ENCODE measurements at places on chromosomes 16 and 17. TPM values are rescaled to one million over a fixed set of nuclear protein-coding genes. Genes with fewer than 3 reads are reported as not detected.

GRCh38 chr17:75795820-75796607 lies 11.4 kb downstream of the UNK start:
- H3K4me1 ChIP-seq, result no peaks in the 10 kb centered on the region
- no peak for DNase-seq
- no peaks in the 10 kb centered on the region for H3K27me3 ChIP-seq
- peaks cover 17% of the 10 kb centered on the region for H3K36me3 ChIP-seq

- no peaks in the 10 kb centered on the region for H3K36me3 ChIP-seq
- H3K27me3 ChIP-seq, result no peaks in the 10 kb centered on the region
- H3K4me3 ChIP-seq, result no peak overlapping the region
These were observed 35.1 kb upstream of the CREBBP start for GRCh38 chr16:3915426-3916260.

GRCh38 chr16:88769617-88770460 lies 15.2 kb downstream of the PIEZO1 start:
- H3K4me1 ChIP-seq, result peaks cover 53% of the 10 kb centered on the region
- no peak overlapping the region for H3K4me3 ChIP-seq

The MYH8 gene
- not detected for total RNA-seq

- no peak overlapping the region for H3K27ac ChIP-seq
- no peaks in the 10 kb centered on the region for H3K4me1 ChIP-seq
- H3K36me3 ChIP-seq, result peaks cover 10% of the 10 kb centered on the region
- no peaks in the 10 kb centered on the region for H3K27me3 ChIP-seq
- no peak for DNase-seq
- H3K4me3 ChIP-seq, result no peak overlapping the region
These were observed 113.5 kb downstream of the MAP2K6 start for GRCh38 chr17:69528035-69528434.

- H3K27ac ChIP-seq, result no peak overlapping the region
- no peaks in the 10 kb centered on the region for H3K27me3 ChIP-seq
- DNase-seq, result no peak
- peaks cover 29% of the 10 kb centered on the region for H3K36me3 ChIP-seq
- no peaks in the 10 kb centered on the region for H3K4me1 ChIP-seq
These were observed 72.5 kb upstream of the PLCG2 start for GRCh38 chr16:81706327-81707295.

DNA sequence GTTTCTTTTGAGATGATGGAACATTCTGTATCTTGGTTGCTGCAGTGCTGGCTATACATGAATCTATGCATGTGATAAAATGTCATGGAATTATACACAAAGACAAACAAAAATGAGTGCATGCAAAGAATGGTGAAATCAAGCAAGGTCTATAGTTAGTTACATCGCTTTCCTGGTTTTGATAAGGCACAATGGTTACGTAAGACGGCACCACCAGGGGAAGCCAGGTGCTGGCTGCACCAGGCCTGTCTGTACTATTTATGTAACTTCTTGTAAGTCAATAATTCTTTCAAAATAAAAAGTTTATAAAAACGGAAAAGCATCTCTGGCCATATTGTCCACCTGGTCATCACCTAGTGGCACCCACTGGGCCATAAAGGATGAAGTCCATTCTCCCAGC lies 46.5 kb downstream of the ARHGAP27 start:
- peaks cover 6% of the 10 kb centered on the region for H3K4me1 ChIP-seq
- DNase-seq, result no peak
- H3K36me3 ChIP-seq, result no peaks in the 10 kb centered on the region
- no peaks in the 10 kb centered on the region for H3K27me3 ChIP-seq
- H3K4me3 ChIP-seq, result no peak overlapping the region
- no peak overlapping the region for H3K27ac ChIP-seq

The CDYL2 gene
- 42.0 TPM for total RNA-seq

GRCh38 chr17:77387891-77388290 lies 247.1 kb downstream of the SEC14L1 start:
- H3K36me3 ChIP-seq, result no peaks in the 10 kb centered on the region
- no peak overlapping the region for H3K4me3 ChIP-seq
- no peaks in the 10 kb centered on the region for H3K27me3 ChIP-seq
- H3K27ac ChIP-seq, result no peak overlapping the region
- peaks cover 93% of the 10 kb centered on the region for H3K4me1 ChIP-seq
- no peak for DNase-seq

DNA sequence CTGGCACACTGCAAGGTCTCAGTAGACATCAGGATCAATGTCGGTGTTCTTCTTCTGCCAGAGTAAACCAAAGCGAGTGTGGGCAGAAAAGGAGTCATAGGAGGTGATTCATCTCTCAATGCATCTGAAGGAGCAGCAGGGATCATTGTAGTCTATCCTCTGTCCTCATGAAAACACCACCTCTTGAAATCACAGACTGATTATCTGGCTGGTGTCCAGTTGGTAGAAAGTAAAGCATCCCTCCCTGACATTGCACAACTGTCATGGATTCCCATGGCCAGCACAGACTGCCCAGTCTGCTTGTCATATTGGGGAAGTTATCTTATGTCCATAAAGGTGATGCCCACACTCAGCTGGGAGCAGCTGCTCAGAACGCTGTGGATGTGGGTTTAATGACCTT lies 74.1 kb downstream of the ABCC12 start:
- DNase-seq, result no peak
- H3K36me3 ChIP-seq, result no peaks in the 10 kb centered on the region
- no peak overlapping the region for H3K4me3 ChIP-seq
- H3K4me1 ChIP-seq, result no peaks in the 10 kb centered on the region

The HS3ST3A1 gene
- not detected for total RNA-seq

DNA sequence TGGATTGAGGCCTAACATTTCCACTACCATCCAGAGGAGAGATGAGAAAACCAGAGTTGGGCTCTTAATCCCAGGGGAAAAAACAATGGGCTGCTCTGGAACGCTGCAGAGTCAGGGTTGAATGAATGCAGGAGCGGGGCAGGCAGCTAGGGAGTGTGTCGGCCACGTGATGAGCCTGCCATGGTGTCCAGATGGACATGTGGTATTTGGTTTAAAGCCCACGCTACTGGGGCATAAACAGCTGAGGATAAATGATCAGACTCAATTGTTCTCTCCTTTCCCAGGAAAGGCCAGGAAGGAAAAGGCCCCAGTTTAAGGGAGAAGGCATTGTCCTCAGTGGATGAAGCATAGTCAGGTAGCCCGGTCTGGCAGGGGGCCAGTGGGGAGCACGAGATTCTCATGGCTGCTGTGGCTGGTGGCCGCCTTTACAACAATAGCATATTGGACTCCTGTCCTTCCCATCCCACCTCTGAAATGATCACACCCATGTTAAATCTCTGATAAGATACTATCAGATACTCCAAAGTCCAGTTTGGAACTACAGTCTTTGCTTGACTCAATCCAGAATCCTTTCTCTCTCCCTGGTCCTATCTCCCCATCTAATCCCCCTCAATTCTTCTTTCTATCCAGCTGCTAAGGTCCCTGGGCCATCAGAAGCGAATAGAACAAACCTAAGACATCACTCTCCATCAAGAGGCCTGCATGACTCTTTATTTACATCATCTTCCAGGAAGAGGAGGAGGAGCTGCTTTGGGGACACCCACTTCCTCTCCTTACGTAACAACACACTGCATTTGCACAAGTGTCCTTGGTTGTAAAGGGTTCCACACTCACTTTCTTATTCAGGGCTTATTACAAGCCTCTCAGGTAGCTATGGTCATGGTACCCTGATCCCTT lies 20.4 kb downstream of the CA4 start:
- H3K4me1 ChIP-seq, result peaks cover 10% of the 10 kb centered on the region
- H3K27me3 ChIP-seq, result no peaks in the 10 kb centered on the region
- no peaks in the 10 kb centered on the region for H3K36me3 ChIP-seq
- DNase-seq, result no peak

DNA sequence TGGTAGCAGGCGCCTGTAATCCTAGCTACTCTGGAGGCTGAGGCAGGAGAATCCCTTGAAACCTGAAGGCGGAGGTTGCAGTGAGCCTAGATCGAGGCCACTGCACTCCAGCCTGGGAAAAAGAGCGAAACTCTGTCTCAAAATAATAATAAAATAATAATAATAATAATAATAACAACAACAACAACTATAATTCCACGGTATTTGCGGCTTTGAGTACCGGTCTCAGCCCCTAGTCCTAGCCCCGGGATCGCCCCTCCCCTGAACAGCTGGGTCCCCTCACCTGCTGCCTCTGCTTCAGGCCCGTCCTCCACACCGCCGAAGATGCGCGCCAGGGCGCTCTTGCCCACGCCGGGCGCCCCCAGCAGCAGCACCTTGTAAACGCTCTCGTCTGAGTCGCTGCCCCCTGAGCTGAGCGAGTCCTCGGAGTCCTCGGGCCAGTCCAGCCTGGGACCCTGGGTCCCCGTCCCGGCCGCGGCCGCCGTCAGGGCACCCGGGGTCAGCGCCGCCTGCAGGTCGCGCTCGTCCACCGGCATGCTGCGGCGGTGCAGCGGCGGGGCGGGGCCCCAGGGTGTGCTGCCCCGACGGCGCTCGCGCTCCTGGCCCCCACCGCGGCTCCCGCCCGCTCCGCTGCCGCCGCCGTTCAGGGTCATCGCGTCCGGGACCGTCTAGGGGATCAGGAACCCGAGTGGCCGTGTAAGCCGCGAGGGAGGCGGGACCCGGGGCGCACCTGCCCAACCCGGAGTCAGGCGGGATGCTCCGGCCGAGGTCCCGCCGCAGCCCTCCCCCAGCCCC lies 611 bp downstream of the RRAD start:
- H3K27ac ChIP-seq, result no peak overlapping the region
- no peaks in the 10 kb centered on the region for H3K4me1 ChIP-seq
- DNase-seq, result peak; percentile 18
- H3K36me3 ChIP-seq, result no peaks in the 10 kb centered on the region
- H3K27me3 ChIP-seq, result peaks cover 13% of the 10 kb centered on the region

- no peaks in the 10 kb centered on the region for H3K36me3 ChIP-seq
- H3K4me1 ChIP-seq, result peaks cover 23% of the 10 kb centered on the region
- H3K4me3 ChIP-seq, result no peak overlapping the region
- no peak for DNase-seq
- no peaks in the 10 kb centered on the region for H3K27me3 ChIP-seq
These were observed 230.6 kb downstream of the MSI2 start for GRCh38 chr17:57486882-57487301.

- DNase-seq, result no peak
- H3K36me3 ChIP-seq, result no peaks in the 10 kb centered on the region
- no peaks in the 10 kb centered on the region for H3K27me3 ChIP-seq
- H3K4me3 ChIP-seq, result no peak overlapping the region
- no peaks in the 10 kb centered on the region for H3K4me1 ChIP-seq
These were observed 23.0 kb upstream of the CAPNS2 start for GRCh38 chr16:55543472-55543871.

DNA sequence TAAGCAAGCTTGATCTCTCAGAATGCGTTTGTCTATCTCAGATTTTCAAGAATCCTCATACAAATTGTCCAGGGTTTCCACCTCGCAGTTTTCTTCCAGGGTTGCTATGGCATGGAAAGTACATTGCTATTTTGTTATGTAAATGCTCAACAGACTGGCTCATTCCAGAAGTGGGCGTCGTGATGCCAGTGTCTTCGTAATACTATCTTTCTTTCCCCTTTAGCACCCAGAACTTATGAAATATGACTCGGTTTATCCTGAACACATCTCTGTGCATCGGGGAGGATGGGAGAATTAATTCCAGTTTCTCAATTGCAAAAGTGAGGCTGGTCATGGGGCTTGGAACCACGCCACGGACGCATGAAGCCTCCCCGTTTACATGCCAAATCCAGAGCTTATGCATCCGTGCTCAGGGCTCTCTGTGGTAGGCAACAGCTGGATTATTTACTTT lies 405.0 kb downstream of the WWOX start:
- H3K27me3 ChIP-seq, result no peaks in the 10 kb centered on the region
- DNase-seq, result no peak
- no peak overlapping the region for H3K4me3 ChIP-seq
- no peak overlapping the region for H3K27ac ChIP-seq
- H3K4me1 ChIP-seq, result no peaks in the 10 kb centered on the region
- H3K36me3 ChIP-seq, result no peaks in the 10 kb centered on the region

GRCh38 chr16:50154420-50154950 lies 1.4 kb downstream of the TENT4B start:
- no peak for DNase-seq
- no peaks in the 10 kb centered on the region for H3K36me3 ChIP-seq
- H3K27me3 ChIP-seq, result no peaks in the 10 kb centered on the region
- H3K27ac ChIP-seq, result peak overlapping the region; percentile 57

The OXLD1 gene
- total RNA-seq, result 55.7 TPM

The HOXB6 gene
- 0.37 TPM for total RNA-seq

DNA sequence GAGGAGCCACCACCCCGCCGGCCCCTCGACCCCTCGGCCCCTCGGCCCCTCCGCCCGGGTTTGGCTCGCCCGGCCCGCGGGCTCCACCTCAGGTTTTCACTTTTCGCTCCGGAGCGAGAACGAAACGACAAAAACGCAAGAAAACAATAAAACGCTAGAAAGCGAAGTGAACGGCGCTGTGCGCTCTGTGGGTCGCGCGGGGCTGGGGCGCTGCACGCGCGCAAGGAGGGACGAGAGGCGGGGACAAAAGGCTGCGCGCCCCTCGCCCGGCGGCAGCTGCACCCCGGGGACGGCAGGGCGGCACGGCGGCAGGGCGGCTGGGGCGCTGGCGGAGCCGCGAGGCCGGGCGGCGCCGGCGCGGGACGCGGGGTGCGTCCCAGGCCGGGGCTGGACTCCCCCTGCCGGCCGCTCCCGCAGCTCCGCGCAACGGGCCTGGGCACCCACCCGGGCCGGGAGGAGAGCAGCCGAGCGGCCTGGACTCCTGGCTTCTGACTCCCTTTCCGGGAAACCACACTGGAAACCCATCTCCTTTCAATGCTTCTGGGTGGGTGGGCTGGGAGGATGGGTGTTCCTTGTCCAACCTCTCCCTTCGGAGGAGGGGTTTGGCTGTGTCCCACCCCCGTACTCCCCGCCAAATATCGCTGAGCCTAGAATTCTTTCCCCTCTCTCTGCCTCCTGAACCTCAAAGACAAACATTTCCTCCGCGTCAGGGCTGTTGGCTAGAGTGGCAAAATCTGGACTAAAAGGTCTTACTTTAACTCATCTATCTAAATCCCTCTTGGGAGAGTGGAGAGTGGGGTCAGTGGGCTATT lies 9.9 kb downstream of the TBX2 start:
- no peaks in the 10 kb centered on the region for H3K36me3 ChIP-seq
- H3K27ac ChIP-seq, result no peak overlapping the region
- no peak overlapping the region for H3K4me3 ChIP-seq
- H3K4me1 ChIP-seq, result peaks cover 15% of the 10 kb centered on the region
- no peak for DNase-seq

GRCh38 chr17:18994631-18995030 lies 9.9 kb downstream of the FAM83G start:
- no peak for DNase-seq
- no peak overlapping the region for H3K4me3 ChIP-seq
- peaks cover 27% of the 10 kb centered on the region for H3K4me1 ChIP-seq
- H3K36me3 ChIP-seq, result no peaks in the 10 kb centered on the region
- no peaks in the 10 kb centered on the region for H3K27me3 ChIP-seq

DNA sequence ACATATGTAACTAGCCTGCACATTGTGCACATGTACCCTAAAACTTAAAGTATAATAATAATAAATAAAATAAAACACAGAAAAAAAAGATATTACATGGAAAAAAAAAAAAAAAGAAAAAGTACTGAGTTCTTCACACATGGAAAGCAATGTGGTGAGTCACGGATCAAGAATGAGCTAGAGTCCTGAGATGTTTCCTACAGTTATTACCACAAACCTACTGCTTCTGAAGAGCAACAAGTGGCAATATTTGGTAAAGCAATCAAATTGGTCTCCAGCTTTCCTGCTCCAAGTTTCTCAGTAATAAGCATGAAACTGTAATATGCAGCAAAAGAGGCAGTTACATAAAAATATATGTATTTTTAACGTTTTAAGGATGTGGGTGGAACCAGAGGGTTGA lies 223.3 kb upstream of the SALL1 start:
- H3K4me1 ChIP-seq, result no peaks in the 10 kb centered on the region
- no peak overlapping the region for H3K27ac ChIP-seq
- H3K36me3 ChIP-seq, result no peaks in the 10 kb centered on the region
- H3K27me3 ChIP-seq, result no peaks in the 10 kb centered on the region
- no peak overlapping the region for H3K4me3 ChIP-seq

- no peak for DNase-seq
- no peaks in the 10 kb centered on the region for H3K36me3 ChIP-seq
- H3K4me3 ChIP-seq, result no peak overlapping the region
- peaks cover 24% of the 10 kb centered on the region for H3K4me1 ChIP-seq
These were observed 17.0 kb downstream of the CHD9 start for GRCh38 chr16:53071748-53072301.
